Activated naive CD8-positive, alpha-beta T cell treated with anti-CD3 and anti-CD28 coated beads, Interleukin-2, amount 10 ng/mL, durations not matched to agents 7 days and 5 days (primary cell): ENCODE measurements at places on chromosomes 3 and 15. TPM values are rescaled to one million over a fixed set of nuclear protein-coding genes. Genes with fewer than 3 reads are reported as not detected.

The GOLGA6L7 gene
- not detected for total RNA-seq

The CCDC14 gene
- total RNA-seq, result 48.9 TPM

The NUSAP1 gene
- total RNA-seq, result 205 TPM

The WDR72 gene
- total RNA-seq, result not detected

The PP2D1 gene
- total RNA-seq, result not detected

The ZIC4 gene
- total RNA-seq, result not detected

- H3K4me1 ChIP-seq, result peaks cover 11% of the 10 kb centered on the region
- H3K27ac ChIP-seq, result no peak overlapping the region
- no peak for DNase-seq
- H3K4me3 ChIP-seq, result no peak overlapping the region
- peaks cover 7% of the 10 kb centered on the region for H3K36me3 ChIP-seq
Measured at GRCh38 chr3:171219258-171219657, 192.7 kb upstream of the SLC2A2 start.

DNA sequence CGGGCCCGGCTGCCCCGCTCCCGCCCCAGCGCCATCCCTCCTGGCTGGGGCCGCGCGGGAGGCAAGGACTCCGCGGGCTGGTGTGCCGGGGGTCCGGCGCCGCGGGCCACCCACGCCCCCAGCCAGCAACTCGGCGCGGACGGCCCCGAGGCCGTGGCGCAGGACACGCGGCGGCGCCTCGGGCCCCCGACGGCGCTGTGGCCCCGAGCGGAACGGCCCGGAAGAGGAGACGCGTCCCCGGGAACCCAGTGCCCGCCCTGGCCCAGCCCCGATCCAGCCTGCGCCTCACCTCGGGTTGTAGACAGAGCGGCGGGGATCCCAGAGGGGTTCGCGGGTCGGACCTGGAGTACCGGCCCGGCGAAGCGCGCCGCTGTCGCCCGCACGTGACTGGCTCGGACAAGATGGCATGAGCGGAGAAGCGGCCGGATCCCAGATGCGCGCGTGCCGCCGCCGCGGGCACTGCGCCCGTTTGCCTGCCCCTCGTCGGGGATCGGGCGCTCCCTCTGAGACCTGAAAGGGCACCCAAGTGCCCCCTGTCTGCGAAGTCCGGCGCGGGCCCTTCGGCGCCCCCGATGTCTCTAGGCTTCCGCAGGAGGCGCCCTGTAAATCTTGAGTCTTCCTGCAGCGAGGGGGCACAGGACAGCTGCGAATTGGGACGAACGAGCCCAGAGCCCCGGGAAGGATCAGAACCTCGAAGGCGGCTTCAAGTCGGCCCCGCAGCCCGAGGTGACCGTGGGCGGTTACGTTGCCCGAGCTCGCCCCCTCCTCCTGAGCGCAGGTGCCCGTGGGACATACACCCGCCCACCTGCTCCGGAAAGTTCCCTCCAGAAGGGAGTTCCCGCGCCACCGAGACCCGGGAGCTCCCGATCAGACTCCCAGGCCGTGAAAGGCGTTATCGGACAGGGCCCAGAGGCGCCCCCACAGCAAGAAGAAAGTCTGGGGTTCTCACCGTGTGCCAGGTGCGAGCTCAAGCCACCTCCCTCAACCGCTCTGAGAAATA is 598 bp upstream of the SFMBT1 start:
- peaks cover 25% of the 10 kb centered on the region for H3K4me1 ChIP-seq
- peak overlapping the region; percentile 87 for H3K4me3 ChIP-seq
- no peaks in the 10 kb centered on the region for H3K36me3 ChIP-seq

DNA sequence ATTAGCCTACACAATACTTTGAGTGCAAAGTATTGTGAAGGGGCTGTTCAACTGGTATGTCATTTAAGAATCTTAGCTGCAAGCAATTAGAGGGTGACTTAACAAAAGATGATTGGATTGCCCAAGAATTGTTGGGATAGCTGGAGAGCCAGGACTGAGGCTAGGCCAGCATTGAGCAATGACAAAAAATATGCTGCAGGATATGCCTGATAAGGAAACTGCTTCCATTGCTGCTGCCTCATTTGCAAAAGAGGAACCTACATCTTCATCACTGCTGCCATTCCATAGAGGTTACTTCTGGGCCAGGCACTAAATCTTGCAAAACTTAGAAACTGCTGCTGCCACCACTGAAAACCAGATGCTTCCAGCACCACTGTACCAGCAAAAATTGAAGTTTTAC is 108.0 kb upstream of the TBC1D5 start:
- no peak for DNase-seq
- H3K4me3 ChIP-seq, result no peak overlapping the region
- no peak overlapping the region for H3K27ac ChIP-seq
- no peaks in the 10 kb centered on the region for H3K4me1 ChIP-seq
- peaks cover 8% of the 10 kb centered on the region for H3K27me3 ChIP-seq

DNA sequence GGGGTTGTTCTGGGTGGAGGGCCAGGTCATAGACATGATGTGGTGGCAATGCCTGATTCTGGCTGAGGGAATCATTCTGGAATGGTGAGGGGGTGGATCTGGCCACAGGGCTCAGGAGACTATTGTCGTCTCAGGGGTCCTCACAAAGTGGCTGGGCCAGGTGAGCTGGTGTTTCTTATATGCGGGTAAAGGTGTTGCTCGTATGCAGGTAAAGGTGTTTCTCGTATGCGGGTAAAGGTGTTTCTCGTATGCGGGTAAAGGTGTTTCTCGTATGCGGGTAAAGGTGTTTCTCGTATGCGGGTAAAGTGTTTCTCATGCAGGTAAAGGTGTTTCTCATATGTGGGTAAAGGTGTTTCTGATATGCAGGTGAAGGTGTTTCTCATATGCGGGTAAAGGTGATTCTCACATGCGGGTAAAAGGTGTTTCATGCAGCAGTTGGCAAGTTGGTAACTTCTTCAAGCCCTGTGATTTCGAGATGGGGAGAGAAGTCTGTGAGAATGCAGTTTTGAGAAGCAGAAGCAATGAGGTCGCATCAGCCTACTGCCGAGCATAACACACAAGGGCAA is 10.5 kb upstream of the MUC4 start:
- H3K27me3 ChIP-seq, result peaks cover 10% of the 10 kb centered on the region
- H3K27ac ChIP-seq, result no peak overlapping the region
- no peak for DNase-seq

DNA sequence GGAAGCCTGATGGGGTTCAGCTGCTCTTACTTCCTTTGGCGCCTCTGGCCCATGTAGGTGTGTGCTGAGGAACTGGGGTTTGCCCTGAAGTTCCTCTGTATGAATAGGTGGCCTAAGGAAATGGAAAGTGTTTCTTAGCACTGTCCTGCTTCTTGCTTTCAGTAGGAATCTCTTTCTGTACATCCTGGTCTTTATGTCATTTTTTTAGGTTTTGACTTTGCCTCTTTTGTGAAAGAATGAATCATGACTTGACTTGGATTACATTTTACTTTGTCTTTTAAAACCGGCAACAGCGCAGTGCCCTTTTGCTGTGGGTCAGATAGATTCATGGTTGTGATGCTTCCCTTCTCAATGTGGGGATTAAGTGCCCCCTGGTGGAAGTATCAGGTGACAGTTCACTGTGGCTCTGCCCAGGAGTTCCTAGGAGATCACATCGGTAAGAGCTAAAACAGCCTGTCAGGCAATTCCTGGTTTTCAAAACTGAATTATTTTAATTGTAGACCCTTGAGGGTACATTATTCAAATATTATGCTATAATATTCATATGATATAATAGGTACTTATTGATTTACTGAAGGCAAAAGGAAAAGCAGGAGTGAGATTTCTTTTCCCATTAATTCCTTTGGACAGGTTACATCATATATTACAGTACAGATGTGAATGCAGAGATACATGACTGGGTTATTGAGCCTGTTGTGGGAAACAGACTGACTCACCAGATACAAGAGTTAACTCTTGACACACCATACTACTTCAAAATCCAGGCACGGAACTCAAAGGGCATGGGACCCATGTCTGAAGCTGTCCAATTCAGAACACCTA is 95.4 kb downstream of the HCN4 start:
- no peaks in the 10 kb centered on the region for H3K36me3 ChIP-seq
- no peak overlapping the region for H3K27ac ChIP-seq
- no peak for DNase-seq
- peaks cover 4% of the 10 kb centered on the region for H3K27me3 ChIP-seq

DNA sequence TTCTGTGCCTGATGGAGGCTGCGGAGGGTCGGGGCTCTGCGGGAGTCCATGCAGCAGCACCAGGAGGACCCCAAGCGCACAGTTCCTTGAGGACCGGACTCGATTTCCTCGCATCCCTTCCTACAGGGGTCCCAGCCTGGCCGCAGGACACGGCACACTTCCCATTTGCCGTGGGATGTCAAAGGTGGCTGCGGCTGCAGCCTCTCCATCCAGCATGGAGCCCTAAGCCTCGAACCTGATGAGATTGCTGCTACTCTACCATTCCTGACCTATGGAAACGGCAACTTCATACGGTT is 40.6 kb downstream of the RGMA start:
- DNase-seq, result no peak
- no peaks in the 10 kb centered on the region for H3K36me3 ChIP-seq
- H3K27ac ChIP-seq, result no peak overlapping the region
- H3K4me1 ChIP-seq, result peaks cover 7% of the 10 kb centered on the region

DNA sequence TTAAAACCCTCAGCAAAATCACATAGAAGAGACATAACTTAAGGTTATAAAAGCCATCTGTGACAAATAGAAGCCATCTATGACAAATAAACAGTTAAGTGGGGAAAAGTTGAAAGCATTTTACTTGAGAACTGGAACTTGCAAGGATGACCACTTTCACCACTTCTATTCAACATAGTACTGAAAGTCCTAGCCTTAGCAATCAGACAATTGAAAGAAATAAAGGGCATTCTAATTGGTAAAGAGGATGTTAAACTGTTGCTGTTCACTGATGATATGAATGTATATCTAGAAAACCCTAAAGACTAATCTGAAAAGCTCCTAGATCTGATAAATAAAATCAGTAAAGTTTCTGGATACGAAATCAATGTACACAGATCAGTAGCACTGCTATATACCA is 186.9 kb upstream of the SATB1 start:
- no peaks in the 10 kb centered on the region for H3K4me1 ChIP-seq
- no peak overlapping the region for H3K4me3 ChIP-seq
- no peak overlapping the region for H3K27ac ChIP-seq
- H3K36me3 ChIP-seq, result peaks cover 12% of the 10 kb centered on the region

DNA sequence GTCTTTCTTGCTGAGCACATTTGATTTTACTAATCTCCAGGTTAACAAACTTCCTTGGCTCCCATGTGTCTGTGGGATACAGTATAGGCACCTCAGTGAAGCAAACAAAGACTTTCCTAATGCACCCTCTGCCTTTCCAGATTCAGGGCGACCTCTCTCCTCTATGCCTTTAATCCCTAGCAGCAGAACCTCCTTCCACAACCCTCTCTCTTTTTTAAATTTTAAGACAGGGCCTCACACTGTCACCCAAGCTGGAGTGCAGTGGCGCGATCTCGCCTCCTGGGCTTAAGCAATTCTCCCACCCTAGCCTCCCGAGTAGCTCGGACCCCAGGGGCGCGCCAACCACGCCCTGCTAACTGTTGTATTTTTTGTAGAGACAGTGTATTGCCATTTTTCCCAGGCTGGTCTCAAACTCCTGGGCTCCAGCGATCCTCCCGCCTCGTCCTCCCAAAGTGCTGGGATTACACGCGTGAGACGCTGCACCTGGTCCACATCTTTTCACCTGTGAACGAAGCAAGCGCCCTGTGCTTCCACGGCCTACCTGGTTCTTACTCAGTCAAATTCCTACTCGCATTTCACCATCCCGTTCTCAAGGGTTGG is 1.7 kb upstream of the HACD3 start:
- H3K36me3 ChIP-seq, result no peaks in the 10 kb centered on the region
- no peak for DNase-seq
- H3K27me3 ChIP-seq, result peaks cover 4% of the 10 kb centered on the region
- H3K4me1 ChIP-seq, result peaks cover 21% of the 10 kb centered on the region

DNA sequence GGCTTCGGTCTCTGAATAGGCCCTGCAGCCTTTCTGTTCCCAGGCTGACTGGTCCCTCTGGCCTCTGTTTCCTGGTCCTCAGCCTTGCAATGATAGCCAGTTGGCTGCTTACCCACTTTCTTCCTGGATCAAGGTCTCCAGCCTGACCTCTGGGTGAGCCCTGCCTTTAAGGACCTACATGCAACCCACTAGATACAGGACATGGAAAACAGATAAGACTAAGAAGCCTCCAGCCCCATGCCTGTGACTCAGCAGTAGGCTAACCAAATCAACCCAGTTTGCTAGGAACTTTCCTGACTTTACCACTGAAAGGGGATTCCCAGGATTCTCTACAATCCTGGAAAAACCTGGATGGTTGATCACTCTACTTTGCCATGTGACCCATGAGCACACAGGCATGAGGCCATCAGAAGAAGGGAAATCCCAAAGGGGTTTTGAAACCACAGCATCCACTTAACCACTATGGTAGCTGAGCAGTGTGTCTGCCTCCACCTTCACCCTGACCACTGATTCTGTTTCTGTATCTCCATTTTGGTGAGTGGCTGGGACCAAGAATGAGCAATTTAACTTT is 188.1 kb downstream of the CHST2 start:
- H3K36me3 ChIP-seq, result no peaks in the 10 kb centered on the region
- peaks cover 4% of the 10 kb centered on the region for H3K4me1 ChIP-seq
- no peak for DNase-seq
- H3K27ac ChIP-seq, result no peak overlapping the region
- H3K27me3 ChIP-seq, result no peaks in the 10 kb centered on the region

- no peak overlapping the region for H3K27ac ChIP-seq
- no peaks in the 10 kb centered on the region for H3K4me1 ChIP-seq
- no peak for DNase-seq
Measured at GRCh38 chr15:39213385-39213840, 367.5 kb upstream of the THBS1 start.

DNA sequence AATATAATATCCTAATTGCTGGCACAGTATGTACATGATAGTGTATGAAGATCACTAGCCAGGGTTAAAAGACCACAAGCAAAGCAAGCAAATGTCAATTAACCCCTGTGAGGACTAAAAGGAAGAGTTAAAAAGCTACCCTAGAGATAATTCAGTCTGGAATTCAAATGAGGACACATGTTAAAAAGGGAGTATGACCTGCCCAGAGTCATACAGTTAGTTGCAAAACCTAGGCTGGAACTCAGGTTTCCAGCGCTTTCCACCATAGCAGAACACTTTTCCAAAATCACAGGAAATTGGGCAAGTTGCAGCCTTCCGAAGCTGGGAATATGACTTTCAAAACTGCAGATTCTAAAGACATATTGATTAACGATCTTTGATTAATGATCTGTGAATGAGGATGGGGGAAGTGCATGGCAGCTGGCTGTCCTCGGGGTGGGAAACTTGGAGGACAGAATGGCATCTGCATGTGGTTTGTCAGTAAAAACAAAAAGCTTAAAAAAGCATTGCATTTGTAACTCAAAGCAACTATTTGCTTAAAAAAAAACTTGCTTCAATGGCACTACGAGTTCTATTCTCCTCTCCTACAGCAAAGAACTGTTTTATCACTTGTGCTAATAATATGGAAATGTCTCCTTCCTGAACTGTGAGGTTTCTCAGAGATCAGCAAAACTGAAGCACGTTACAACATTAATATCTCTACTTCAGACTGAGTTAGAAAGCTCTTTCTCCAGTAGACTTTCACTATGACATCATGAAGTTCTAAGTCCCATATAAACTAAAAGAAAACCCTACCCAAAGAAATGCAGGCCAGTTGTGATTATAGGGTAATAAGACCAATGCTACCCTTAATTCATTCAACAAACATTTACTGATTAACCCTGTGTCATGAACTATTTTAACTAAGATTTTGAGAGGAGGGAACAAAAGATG is 46.2 kb downstream of the IGSF11 start:
- H3K4me1 ChIP-seq, result peaks cover 24% of the 10 kb centered on the region
- H3K27me3 ChIP-seq, result peaks cover 3% of the 10 kb centered on the region
- H3K27ac ChIP-seq, result no peak overlapping the region
- no peak overlapping the region for H3K4me3 ChIP-seq

- no peak for DNase-seq
- peaks cover 21% of the 10 kb centered on the region for H3K36me3 ChIP-seq
- H3K4me3 ChIP-seq, result peak overlapping the region; percentile 34
- peak overlapping the region; percentile 73 for H3K27ac ChIP-seq
Measured at GRCh38 chr3:10299175-10299574, 6.4 kb upstream of the GHRL start.
